ENCODE measurements at places on chromosomes 12 and 14.

DNA sequence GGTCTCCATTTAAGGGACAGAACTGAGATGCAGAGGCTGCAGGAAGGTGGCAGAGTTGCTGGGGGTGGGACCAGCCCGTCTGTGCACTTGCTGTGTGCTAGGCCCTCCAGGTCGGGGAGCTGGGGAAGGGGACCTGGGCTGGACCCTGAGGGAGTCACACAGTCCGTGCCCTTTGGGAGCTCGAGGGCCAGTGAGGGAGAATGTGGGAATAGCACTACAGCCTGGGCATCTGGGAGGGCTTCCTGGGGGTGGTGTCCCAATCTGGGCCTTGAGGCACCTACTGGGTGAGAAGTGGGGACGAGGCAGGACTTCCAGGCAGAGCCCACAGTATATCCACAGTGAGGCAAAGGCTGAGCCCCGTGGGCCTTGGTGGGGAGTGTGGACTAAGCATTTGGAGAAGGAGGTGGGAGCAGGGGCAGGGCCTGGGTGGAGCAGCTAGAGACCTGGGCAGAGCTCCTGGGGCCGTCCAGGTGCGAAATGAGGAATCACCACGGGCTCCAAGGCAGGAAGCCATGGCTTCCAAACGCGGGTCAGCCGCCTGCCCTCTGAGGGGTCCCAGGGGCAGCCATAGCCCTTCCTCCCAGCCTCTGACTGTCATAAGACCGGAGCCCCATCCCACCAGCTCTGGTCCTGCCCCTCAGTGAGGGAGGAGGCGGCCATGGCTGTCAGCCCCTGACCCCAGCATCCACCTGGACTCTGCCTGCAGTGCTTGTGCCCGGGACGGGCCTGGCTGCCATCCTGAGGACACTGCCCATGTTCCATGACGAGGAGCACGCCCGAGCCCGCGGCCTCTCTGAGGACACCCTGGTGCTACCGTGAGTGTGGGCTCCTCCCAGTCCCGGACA, 6.6 kb downstream of the ASPG start:
- DNase-seq = no peak

DNA sequence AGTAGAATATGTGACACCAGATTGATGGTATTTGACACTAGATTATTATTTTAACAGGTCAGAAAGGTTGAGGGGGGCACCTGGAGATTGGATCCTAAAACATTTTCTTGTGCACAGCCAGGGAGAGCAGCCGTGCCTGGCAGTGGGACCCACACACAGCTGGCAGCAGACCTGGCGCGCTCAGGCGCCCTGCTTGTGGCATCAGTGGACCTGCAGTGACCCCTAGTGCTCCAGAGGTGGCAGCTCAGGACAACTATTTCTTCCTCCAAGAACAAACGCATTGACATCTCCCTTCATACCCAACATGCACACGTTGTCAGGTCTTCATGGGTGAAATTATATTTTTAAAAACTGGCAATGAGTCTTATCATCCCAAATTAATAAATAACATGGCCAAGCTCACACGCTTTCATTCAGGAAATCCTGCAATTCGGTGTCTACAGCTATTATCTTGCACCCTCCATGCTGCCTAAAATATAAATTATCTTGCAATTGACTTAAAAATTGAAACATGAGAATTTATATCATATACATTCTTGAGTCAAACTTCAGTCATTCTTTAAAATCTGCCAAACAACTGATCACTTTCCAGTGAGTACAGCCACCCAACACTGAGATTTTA, 7.7 kb upstream of the TMEM132D start:
- DNase-seq = no peak

DNA sequence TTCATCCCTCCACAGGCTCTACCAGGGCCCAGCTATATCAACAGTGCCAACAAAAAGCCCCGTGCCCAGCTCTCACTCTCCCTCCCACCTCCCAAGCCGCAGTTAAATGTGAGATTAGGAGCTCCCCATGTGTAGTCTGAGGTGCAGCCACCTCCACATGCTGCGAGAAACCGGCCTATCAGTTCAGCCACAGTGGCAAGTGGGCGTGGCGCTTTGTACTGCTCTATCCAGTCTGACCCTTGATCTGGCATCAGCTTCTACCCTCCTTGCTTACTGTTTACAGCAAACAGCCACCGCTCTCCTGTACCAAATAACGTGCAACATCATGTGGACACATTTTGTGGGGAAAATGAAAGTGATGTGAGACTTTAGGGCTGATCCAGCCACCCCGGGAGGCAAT, 1.7 kb downstream of the PLEK2 start:
- DNase-seq = no peak

DNA sequence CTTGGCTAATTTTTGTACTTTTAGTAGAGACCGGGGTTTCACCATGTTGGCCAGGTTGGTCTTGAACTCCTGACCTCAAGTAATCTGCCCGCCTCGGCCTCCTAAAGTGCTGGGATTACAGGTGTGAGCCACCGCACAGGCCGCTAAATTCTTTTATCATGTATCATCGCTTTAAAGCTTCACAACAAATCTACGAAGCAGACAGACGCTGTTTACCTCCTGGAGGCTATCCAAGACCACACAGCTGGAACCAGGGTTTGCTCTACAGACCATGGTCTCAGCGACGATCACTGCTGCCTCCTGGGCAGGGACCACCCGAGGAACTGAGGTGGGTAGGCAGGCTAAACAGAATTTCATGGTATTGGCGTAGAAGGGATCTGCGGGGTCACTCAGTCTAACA, 27.2 kb downstream of the KRT80 start:
- no peak for DNase-seq

DNA sequence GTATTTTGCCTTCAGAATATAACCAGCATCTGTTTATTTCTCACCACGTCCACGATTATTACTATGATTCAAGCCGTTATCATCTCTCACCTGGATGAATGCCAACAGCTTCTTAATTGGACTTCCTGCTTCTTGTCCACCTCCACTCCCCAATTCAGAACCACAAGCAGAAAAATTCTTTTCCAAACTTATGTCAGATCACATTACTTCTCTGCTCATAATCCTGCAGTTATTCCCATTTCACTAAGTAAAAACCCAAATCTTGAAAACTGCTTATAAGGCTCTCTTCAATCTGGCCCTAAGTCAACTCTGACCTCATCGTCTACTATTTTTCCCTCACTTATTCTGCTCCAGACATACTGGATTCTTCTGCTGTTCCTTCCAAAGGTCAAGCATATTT, 2.0 kb downstream of the CRY1 start:
- no peak for DNase-seq

DNA sequence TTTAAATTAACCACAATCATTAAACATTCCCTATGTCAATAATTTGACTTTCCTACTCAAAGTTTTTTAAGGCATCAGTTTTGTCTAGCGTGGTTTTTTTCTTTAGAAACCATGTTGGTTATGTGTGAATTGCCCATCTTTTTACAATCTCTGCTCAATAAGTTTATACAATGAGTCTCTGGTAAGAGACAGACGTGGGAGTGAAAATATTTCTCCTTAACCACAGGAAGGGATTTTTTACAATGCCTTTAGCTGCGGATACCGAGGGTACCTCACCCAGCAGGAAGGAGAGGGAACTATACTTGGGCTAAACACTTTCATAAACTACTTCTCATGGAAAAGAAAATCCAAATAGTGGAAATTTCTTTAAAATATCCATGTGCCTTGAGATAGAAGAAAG, 191.4 kb upstream of the BCL2L14 start:
- DNase-seq = no peak

- no peak for DNase-seq
Measured at GRCh38 chr14:89164168-89165073, 252.6 kb downstream of the FOXN3 start.

GRCh38 chr14:76599559-76600287, 161.5 kb upstream of the VASH1 start:
- no peak for DNase-seq
